ENCODE measurements at places on chromosomes 1 and 21. TPM values are rescaled to one million over a fixed set of nuclear protein-coding genes. Genes with fewer than 3 reads are reported as not detected.

DNA sequence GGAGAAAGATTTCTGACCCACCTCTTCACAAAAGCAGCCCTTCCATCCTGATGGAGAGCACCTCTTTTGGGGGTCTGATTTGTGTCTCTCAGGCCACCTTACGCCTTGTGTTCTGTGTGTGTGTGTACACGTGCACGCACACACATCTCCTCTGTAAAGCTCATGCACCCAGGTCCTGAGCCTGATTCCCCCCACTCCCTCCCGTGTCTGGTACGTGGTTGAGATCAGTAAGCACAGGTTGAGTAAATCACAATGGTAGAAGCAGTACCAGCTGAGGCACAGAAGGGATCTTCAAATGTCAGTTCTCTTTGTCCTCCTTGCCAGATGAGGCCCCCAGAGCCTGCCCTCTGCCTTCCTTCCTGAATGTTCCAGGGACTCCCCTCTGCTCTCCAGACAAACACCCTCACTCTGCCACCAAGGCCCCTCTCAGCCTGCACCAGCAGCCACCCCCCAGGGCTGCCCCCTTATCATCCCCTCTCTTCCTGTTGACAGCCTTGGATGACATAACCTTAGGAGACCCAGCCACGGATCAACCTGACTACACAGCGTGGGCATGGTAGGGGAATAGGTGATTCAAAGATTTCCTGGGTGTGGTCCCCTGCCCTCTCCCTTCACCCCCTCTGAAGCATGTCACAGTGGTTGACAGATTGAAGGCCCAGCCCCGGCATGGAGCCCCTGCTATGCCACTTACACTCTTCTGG lies 112.8 kb downstream of the HIVEP3 start:
- DNase-seq = no peak

DNA sequence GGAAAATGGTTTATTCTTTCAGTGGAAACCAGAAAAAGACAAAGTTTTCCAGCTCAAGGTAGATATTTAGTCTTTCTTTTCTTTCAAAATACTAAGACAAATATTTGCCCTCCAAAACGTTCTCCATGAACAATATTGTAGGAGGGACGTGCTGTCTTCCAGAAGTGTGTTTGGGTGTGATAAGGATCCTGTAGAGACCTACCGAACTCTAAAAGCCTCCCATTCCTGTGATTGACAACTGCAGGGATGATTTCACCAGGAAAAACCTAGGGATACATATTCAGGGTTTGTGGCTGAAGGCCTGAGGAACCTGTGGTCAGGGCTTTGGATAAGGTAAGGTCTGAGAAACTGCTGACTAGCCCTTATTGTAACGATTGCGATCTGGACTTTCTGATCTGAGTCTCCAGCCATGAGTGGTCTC lies 167.1 kb downstream of the ZNF648 start:
- no peak for DNase-seq

GRCh38 chr1:59703918-59704378 lies 110.8 kb upstream of the HOOK1 start:
- no peak for DNase-seq

- DNase-seq = no peak
Observed at GRCh38 chr1:213397638-213398037, 346.6 kb downstream of the RPS6KC1 start.

- no peak for DNase-seq
Observed at GRCh38 chr1:26171084-26172072, at the start of gene ZNF593OS. ZNF593OS (minus strand) TSS chr1:26171832; CDS start chr1:26171661, 171 bp downstream.

- DNase-seq = no peak
Observed at GRCh38 chr1:171126504-171126903, 35.8 kb downstream of the FMO3 start.

GRCh38 chr1:162373541-162374260 lies 3.0 kb downstream of the SPATA46 start:
- peak; percentile 58 for DNase-seq

DNA sequence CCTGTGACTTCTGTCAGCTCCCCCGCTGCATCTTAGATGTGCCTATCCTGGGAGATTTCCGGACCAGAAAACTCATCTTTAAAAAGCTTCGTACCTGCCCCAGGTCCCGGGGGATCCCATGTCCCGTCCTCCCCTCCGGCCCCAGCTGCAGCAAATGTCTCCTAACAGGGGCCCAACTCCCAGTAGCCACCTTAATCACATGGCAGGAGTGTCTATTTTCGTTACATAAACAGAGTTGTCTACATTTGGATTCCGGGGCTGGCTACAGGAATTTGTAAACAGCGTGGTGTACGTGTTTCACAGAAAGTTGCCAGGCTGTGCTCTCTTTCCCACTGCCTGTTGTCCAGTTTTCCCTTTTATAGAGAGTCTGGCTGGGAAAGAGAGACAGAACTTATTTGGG lies 17.9 kb upstream of the KCNE2 start:
- no peak for DNase-seq

- DNase-seq = peak; percentile 4
Observed at GRCh38 chr1:72037745-72038343, 244.5 kb downstream of the NEGR1 start.

DNA sequence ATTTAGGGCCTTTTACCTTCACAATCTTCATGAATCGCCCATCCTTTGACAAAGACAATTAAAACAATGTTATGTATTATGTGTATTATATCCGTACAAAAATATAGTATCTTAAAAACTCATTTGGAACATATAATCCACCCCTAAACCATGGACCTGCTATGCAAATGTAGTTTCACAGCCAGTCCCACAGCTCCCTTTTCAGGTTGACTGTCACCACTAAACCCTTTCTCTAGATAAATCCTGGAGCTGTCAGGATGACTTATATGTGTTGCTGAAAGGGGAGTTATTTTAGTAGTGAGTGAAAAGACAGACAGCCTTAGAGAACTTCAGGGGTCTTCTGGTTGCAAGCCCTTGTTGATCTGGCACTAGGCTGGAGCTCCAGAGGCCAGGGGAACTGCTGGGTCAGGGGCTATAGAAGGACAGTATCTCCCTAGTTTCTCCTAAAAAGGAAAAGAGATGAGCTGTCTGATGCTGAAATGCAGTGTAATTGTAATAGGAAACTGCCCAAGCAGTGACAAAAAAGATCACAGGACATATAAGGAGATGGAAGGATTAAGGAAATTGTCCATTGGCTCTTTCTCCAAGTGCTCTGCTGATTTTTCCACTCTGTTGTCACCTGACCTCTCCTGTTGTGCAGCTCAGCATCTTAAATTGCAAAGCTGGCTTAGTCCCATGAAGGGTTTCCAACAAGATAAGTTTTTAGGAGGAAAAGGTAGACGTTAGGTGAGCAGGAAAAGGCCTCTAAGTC lies 127.7 kb downstream of the S1PR1 start:
- DNase-seq = no peak

DNA sequence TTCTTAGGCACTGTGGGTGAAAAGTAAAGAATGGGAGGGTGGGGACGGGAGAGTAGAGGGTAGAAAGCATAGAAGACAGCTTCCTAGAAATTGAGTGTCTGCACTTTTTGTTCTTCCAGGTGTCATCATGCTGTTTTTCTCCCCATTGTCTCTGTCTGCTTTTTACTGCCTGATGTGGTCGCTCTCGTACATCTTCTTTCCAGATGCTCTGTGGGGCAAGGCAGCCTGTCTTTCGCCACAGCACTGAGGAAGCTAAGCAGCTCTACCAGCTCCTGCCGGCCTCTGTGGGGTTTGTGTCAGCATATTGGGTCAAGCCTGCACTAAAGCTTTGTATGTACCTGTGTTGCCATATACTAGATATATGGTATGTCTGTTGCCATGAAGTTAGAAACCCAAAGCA lies 13.2 kb downstream of the TMEM269 start:
- DNase-seq = no peak

DNA sequence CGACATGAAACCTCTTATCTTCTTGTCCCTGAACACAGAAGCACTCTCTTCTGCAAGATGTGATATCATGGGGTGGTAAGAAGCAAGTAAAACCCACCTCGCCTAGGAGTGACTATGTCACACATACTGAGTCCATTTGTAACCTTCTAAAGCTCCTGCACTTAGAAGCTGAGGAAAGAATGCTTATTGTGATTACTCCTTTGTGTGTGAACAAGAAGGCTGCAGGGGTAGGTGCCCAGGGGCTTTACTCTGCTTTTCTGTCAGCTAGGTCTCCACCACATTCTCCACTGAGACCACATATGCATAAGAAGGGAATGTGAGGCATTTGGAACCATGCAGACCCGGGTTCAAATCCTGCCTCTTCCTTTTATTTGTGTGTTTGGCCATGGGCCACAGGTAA lies 144.3 kb downstream of the DMRTA2 start:
- no peak for DNase-seq

- DNase-seq = no peak
Observed at GRCh38 chr1:89941110-89941766, 53.7 kb upstream of the ZNF326 start.

- DNase-seq = no peak
Observed at GRCh38 chr1:206664740-206665139, 20.0 kb upstream of the MAPKAPK2 start.

- no peak for DNase-seq
Observed at GRCh38 chr1:228368801-228369607, 37.6 kb downstream of the TRIM11 start.

DNA sequence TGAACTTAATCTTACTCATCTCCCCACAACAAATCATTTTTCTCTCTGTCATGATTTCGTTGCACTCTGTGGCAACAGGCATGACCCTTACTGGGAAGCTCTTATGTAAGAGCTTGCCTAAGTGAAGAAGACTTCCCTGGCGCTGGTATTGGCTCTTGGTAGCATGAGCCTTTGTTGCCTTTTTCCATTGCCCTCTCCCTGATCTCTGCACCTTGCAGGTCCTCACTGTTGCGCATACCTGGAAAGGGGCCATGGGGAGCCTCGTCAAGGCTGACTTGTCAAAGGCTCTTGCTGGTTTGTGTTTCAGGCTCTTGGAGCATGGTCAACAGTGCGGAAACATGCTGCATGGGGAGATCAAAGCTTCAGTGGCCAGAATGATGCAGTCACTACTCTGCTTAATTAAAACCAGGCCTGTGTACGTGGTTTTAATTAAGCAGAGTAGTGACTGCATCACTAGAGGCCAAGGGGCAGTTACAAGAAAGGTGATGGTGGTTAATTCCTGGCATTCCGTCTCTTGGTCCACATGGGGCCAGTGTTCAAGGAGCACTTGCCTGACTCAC lies 141.3 kb downstream of the SPATA46 start:
- DNase-seq = no peak

- no peak for DNase-seq
Observed at GRCh38 chr1:48878191-48878940, 101.7 kb upstream of the BEND5 start.

DNA sequence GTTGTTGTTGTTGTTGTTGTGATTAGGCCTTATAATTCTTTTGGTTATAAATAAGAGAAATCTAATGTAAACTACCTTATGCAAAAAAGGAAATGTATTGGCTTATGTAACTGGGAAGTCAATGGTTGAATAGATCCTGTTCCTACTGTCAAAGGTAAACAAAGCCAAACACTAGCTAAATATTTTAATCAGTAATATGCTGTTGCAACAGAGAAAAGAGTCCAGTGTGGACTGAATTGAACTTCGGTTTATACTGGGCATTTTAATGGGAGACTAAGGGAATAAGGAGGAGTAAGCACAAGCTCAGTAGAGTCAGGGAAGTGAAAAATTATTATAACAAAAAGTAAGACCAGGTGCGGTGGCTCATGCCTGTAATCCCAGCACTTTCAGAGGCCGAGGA lies 15.4 kb downstream of the MSH4 start:
- DNase-seq = no peak

- DNase-seq = no peak
Observed at GRCh38 chr1:206823727-206824126, 41.7 kb upstream of the IL20 start.

GRCh38 chr1:184362876-184363275 lies 24.0 kb upstream of the C1orf21 start:
- no peak for DNase-seq

- no peak for DNase-seq
Observed at GRCh38 chr1:6260961-6261614, at the start of gene GPR153. GPR153 (minus strand) TSS chr1:6261098; CDS start chr1:6254905, 6,193 bp downstream.

DNA sequence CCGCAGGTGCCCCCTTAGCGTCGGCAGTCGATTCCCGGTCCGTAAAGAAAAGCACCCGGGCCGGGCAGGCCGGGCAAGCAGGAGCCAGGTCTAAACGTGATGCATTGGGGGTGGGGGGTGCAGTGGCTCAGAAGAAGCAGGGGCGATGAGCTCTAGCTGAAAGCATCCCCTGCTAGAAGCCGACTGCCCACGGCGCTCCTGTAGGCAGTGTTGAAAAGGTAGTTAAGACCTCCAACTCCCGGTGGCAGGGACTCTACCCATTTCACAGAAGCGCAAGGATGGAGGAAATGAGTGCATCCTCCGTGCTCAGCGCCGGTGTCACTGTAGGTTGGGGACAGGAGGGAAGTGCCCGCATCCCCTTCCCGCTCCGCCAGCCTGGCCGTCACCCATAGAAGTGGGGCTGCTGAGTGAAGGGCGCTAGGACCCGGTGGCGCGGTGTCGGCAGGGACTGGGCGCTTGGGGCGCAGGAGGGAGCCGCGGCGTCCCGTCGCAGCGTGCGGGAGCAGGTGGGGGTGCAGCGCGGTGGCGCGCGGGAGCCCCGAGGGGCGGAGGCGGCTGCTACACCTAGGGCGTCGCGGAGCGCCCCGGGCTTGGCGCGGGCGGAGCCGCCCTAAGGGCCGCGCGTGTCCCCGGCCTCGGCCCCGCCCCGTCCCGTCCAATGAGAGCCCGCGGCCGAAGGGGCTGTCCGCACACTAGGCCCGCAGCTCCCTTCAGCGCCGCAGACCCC lies at the start of gene WNT2B:
TSS of gene WNT2B (plus strand) at position 688 of the 727 bp plus-strand sequence. CDS start 298 bp downstream, outside the sequence.
- DNase-seq = no peak

DNA sequence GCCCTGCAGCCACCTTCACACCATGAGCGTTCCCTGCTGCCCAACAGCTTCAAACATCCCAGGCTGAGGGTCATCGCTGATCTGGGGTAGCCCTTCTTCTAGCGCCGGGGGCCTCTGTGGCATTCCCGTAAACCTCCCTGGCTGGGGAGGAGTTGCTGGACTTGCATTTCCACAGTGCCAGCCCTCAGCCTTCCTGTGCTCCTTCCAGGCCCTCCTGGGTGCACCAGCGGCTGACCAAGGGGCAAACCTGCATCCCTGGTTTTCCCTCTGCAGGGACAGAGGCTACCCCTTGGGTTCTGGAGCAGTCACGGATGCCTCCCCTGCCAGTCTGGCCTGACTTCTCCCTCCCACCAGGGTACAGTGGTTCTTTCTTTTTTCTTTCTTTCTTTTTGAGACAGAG lies 218.7 kb upstream of the TMEM51 start:
- no peak for DNase-seq

DNA sequence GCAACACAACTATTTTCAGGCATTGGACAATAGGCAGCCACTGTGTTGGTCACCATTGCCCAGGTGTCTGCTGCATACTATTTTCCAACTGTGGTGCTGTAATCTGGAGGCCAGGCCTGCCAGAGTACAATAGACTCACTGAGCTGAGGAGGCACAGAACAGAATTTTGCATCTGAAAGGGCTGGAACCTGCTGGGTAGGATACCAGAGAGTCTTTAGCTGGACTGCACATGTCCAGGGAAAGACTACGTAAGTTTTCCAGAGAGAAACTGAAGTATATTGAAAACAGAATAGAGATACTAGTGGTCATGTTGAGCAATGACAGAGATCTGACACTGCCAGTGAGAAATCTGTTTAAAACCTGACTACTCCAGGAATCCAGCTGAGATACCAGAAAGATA lies 200.8 kb downstream of the RASAL2 start:
- DNase-seq = no peak

Gene DISC1
- total RNA-seq = 1.8 TPM

Gene CLEC20A
- total RNA-seq = not detected

Gene FNBP1L
- 26.1 TPM for total RNA-seq

Gene ARHGEF16
- total RNA-seq = 37.4 TPM

Gene ZRANB2
- total RNA-seq = 67.9 TPM

Gene BARHL2
- total RNA-seq = not detected

Gene TFF2
- not detected for total RNA-seq

Gene SLC22A15
- total RNA-seq = 3.1 TPM

Gene GBP6
- total RNA-seq = not detected

Gene LMX1A
- not detected for total RNA-seq

Gene CDK18
- total RNA-seq = 32.0 TPM

Gene VN1R5
- not detected for total RNA-seq

All from HCT116 (cell line).